AG08395 (cell line): ENCODE measurements at places on chromosomes 7 and 10.
A peak's percentile ranks its signal among the peaks of the same experiment; 100 is the strongest.

GRCh38 chr10:88389456-88389855 is 193.7 kb downstream of the RNLS start:
- DNase-seq = peak; percentile 13

- DNase-seq = peak; percentile 43
Measured at GRCh38 chr10:78178940-78179339, 145.3 kb downstream of the RPS24 start.

GRCh38 chr10:70950037-70950436 is 61.7 kb upstream of the PCBD1 start:
- no peak for DNase-seq

GRCh38 chr7:134995239-134996096 is 9.2 kb downstream of the AGBL3 start:
- no peak for DNase-seq

DNA sequence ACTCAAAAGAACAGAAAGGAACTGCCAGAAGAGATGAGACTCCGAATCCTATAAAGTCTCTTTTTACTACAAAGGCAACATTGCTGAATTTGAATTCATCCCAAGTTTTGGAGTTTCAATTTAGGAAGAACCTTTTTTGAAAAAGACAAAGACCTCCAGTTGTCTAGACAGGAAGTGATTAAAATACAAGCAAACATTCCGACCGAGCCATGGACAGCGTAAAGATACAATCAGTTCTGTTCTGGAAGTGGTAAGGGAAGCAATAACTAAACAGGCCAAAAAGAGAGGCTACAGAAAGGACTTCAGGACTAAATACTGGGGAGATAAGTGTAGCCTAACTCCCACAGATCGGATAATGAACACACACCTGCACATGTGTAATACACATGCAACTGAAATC is 101.0 kb downstream of the SMURF1 start:
- DNase-seq = no peak
